Muscle of back (tissue), 13 donors: ENCODE measurements at places on chromosomes 2 and 18. TPM values are rescaled to one million over a fixed set of nuclear protein-coding genes. Genes with fewer than 3 reads are reported as not detected.
A peak's percentile ranks its signal among the peaks of the same experiment; 100 is the strongest.

DNA sequence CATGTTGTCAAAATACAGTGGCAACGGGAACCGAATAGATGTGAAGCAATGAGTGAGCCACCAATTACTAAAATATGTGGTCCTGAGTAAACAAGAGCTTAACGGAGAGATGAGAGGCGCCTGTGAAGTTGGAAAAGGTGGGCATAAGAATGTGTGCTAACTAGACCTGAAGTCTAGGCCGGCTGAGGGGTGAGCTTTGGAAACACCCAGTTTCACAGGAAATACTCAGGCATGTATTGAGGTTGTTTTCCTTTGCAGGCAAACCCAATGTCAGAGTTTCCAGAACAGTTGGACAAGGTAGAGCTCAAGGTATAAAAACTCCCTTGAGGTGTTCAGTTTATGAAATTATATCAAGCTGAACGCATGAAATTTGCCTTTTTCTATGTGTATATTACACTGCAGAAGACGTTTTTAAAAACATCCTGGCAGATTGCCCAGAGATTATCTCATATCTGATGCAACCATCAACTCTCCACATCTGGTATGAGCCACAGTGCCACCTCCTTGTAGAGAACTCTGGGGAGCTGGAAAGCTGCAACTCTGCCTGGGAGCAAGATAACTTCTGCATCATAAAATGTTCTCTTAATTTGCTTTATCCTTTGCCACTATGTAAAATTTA is 3.9 kb upstream of the WDSUB1 start:
- peak; percentile 50 for DNase-seq

DNA sequence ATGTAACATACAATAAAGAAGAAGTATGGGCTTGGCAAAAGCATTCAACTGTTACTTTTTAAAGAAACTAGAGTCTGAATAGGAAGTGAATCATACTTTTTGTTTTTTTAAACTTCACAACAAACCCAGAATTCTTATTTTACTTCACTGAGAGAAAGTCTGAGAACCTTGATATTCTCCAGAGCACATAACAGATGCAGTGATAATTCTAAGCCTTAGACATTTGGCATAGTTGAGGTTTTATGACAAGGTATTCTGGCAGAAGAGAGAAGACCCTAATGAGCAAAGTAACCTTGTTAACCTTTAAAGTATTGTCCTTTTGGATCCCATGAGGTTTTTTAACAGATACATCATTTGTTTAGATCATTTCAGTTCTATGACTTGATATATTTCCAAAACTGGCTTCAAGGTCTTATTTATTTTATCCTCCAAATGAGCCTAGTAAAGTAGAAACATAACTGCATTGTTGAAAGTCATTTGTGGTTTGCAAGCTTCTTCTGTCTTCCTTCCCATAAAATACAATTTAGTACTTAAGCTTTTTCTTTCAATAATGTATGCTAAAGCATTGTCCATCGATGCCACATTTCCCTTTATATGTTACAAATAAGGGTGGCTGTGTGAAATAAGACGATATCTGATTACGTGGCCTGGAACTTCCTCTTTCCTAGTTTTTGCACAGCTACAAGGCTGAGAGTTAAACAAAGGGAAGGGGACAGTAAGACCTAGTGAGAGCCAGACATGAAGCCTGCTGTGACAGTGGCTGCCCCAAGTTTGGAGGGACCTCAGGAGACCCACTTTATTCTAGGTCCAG is 86.1 kb upstream of the ITPRID2 start:
- peak; percentile 30 for DNase-seq

DNA sequence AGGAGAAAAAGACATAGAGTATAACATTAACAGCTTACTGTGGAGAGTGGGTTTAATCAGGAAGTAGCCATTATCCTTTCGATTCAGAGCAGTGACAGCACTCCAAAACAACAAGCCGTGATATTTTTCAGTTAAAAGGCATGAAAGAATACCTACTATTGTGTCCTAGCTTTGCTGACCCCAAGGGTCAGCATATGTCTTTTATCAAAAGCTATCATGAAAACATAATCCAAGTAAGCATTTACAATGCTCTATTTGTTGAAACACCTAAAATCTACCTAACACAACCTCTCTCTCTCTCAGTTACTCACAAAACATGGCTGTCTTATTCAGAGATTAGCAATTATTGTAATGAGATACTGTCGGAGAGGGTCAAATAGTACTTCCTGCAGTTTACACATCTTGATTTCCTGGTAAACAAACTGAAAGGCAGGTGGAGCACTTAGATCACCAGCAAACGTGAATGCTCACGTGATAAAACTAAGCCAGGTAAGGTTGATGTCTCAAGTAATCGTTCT is 100.0 kb downstream of the BAZ2B start:
- peak; percentile 79 for DNase-seq

DNA sequence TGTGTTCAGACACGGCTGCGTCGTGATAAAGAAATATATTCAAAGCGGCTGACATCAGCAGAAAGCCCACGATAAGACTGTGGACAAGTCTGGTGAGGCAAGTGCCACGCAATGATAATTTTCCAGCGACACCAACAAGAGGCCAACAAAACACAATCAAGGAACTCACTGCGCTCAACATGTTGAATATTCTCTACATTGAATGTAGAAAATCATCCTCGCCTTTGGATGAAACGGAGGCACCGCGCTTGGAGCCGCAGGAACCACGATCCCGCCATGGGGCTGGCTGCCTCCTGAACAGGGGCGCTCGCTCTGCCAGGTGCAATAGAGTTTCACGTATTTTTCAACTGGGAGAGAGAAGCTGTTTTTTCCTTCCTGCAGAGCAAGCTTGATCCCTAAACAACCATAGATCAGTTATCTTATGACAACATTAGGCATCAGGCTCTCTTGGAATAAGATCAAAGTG is 220.3 kb downstream of the ATAD2B start:
- no peak for DNase-seq

GRCh38 chr18:47720741-47721140 is 209.7 kb downstream of the SMAD2 start:
- DNase-seq = no peak

DNA sequence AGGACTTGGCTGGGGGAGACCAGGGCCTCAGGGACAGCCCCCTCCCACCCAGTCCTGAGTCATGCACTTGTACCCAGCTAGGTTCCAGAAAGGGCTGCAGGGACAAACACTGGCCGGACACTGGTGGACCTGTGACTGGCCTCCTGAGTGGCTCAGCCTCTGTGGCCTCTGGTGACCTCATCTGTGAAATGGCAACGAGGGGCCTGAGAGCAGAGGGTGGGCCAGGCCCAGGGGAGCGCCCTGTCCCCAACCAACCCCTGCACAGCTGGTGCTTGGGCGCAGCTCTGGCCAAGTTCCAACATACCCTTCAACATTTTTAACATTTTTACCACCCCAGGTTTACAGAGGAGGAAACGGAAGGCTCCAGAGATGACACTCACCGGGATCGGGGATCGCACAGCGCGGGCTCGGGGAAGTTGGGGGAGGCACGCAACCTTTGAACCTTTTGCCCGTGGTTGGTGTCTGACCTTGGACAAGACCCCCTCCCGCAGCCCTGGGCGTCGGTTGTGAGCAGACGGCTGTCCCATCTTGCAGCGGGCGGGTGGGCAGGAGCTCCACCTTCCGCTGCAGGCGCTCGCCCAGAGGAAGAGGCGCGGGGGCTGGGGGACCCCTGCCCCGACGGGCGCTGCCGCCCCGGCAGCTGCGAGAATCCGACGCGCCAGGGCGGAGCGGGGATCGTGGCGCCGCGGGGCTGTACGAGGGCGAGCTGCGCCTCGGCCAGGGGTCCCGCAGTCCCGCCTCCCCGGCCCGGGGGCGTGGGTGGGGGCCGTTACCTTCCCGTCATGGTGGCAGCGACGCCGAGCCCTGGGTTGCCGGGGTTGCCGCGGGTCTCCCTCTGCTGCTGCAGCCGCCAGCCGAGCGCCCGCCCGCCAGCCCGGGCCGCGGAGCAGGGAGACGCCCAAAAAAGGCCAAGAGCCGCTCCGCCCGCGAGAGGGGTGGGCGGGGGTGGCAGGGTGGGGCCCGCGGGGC is 805 bp downstream of the LIMS2 start:
- DNase-seq = no peak

GRCh38 chr2:18903750-18904149 is 314.4 kb upstream of the NT5C1B start:
- DNase-seq = no peak

- no peak for DNase-seq
Measured at GRCh38 chr2:86049529-86049928, 56.2 kb downstream of the POLR1A start.

GRCh38 chr18:73340135-73340977 is 472.6 kb upstream of the NETO1 start:
- no peak for DNase-seq

- no peak for DNase-seq
Measured at GRCh38 chr2:2501454-2502200, 170.6 kb upstream of the MYT1L start.

Gene TAF4B
- 3.7 TPM for polyA plus RNA-seq

Gene PLEKHH2
- 4.4 TPM for polyA plus RNA-seq
